ENCODE measurements at places on chromosomes 5 and 9.

DNA sequence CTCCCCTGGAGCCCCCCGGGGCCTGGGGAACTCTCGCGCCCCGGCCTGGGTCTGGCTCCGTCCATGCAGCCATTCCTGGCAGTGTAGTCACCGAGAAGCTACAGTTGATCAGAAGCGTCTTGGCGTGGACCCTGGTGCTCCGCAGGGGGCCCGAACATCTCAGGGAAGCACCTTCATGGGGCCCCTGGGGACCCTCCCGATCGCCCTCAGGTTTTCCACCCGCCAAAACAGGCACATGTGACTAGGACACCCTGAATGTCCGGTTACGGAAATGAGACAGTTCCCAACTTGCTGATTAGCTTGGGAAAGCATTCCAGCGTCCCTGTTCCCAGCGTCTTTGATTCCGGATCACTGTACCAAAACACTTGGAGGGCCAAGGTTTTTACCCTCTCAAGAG, 472 bp downstream of the FBXO4 start:
- DNase-seq = no peak

DNA sequence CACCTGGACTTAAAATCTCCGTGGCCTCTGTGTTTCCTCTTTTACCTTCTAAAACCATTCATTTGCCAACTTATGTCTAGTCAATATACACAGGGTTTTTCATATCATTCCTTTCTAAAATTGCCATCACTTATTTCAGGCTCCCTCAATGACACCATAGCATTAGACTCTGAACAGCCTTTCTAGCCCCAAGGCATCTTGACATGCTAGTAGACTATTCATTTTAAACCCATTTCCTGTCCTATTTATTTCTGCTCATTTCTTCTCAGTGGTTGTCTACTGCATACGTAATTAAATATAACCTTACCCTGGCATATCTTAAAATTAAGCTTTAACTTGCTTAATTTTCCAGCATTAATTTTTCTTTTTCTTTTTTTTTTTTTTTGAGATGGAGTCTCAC, 83.2 kb downstream of the PHAX start:
- no peak for DNase-seq

DNA sequence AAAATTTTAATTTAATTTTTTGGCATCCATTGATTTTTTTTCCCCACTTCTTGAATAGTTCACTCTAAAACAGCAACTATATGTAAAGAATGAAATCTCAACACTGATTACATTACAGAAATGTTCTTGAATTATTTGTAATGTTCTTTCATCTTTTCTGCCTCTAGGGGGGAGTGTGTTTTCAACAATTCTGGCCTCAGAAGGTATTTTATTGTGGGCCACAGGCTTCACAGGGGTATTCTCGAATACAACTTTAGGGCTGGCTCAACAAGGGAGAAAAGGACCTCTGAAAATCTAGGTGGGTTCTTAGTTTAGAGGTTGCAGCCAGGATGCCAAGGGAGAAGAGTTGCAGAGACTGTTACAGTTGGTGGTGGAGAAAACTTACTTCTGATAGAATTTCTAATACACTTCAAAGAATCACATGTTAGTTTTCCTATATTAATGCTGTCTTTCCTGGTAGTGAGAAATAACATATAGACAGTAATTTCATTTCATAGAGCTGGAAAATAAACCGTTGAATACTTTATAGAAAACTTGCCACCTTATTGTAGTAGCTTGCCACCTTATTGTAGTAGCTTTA, 3.6 kb upstream of the NPR3 start:
- no peak for DNase-seq

- DNase-seq = no peak
Measured at GRCh38 chr5:19314840-19315239, 673.2 kb downstream of the CDH18 start.

GRCh38 chr9:13615660-13616490, 336.4 kb upstream of the MPDZ start:
- no peak for DNase-seq

DNA sequence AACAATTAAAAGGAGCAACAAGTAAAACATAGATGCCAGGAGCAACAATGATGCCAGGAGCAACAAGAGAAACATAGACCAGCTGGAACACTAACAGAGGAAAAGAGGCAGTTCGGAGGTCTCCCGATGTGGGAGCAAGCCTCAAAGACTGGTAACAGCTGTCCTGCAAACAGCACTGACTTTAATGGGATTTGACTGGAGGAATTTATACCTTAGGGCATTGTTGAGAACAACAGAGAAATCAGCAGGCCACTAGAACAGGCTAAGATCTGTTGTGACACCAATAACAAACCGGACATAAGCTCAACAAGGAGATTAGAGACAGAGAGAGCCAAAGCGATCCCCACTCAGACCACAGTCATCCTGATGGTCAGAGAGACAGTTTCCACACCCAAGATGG, 11.8 kb upstream of the SYK start:
- no peak for DNase-seq

DNA sequence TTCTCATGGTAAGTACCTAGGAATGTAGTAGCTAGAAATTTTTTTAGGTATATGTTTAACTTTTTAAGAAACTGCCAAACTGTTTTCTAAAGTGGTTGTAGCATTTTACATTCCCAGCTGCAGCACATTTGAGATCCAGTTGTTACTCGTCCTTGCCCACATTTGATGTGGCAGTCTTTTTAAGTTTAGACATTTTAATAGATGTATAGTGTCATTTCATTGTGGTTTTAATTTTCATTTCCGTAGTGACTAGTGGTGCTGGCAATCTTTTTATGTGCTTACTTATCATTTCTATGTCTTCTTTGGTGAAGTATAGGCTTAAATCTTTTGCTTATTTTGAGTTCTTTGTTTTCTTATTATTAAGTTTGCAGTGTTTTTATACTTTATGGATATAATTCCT, 171.6 kb downstream of the GAS1 start:
- no peak for DNase-seq

GRCh38 chr9:128048663-128049062, 18.5 kb downstream of the NAIF1 start:
- no peak for DNase-seq

GRCh38 chr5:173664154-173664526, 47.7 kb upstream of the BOD1 start:
- DNase-seq = no peak

DNA sequence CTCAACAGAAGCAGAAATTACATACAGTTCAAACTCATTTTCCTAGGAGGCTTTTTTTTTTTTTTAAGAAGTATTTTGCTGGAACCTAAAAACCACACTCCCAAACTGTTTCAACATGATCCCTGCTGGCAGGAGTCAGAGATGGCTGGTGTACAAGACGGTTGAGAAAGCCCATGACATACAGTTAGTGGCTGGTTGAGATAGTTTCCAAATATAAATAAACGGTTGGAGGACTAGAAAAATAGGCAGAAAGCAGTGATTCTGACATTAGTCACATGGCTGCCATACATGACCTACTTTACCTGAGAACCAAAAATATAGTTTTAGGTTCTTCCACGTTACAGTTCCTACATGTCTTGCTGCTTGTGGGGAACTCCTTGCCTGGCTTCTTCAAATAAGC, 31.7 kb upstream of the BASP1 start:
- no peak for DNase-seq

DNA sequence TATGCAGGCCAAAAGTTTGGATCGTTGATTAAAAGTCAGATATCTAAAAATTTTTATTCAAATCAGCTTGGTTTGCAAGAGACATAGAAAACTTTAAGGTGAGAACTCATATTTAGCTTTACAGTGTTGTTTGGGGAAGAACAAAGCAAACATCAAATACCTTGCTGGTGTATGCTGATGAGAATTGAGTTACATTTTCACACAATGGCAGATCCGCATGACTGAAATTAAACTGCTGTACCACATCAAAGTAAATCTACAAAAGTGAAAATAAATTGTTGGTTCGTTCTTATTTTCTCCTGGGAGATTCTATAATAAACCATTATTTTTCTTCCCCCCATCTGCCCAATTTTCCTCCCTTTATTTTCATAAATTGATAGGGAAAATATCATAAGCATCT, 198.2 kb upstream of the PCSK5 start:
- no peak for DNase-seq

- no peak for DNase-seq
Measured at GRCh38 chr9:33106372-33106771, 29.9 kb upstream of the SMU1 start.

DNA sequence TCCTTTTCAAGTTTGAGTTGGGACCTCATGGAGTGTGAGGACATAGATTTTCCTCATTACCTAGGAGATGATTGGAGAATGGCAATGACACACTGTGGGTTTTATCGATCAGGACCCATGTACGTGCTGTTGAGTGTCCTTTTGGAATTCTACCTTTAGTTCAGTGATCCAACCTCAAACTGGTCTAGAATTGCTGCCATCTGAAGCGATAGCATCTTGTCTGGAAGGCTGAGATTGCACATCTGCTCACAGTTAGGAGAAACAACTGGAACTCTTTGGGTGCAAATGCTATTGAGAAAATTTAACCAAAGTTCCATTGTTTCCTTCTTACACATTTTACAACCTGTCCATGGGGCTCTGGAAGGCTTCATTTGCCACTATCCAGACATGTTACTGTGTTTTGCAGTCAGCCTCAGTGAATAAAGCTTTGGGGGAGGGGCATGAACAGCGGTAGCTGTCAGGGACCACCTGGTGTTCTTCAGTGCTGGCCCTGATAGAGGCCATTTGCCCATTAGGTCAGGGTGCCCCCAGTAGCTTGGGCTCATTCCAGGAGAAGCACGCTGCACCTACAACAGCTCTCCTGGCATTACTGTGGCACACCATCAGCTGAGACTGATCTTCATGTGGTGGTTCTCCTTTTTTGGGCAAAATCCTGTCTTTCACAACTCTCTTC, 123.1 kb downstream of the PDE8B start:
- no peak for DNase-seq

- no peak for DNase-seq
Measured at GRCh38 chr5:173247510-173247909, 12.5 kb upstream of the NKX2-5 start.

DNA sequence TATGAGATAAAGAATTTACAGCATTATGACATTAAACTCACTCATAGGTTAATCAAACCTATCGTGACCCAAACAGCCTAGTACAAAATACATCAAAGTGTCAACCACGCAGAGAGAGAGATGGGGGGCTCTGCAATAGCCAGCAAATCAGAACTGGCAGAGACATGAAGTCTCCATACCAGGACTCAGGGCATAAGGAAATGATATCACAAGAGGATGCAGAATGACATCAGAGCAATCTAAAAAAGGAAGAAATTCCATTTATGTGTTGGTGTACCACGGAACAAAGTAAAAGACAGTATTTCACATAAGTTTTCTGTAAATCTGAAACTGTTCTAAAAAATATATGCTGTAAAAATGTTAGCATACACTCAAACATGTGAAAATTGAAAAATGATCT, 24.6 kb downstream of the BICD2 start:
- DNase-seq = no peak

GRCh38 chr5:67494186-67494855, 297.7 kb upstream of the CD180 start:
- DNase-seq = no peak

DNA sequence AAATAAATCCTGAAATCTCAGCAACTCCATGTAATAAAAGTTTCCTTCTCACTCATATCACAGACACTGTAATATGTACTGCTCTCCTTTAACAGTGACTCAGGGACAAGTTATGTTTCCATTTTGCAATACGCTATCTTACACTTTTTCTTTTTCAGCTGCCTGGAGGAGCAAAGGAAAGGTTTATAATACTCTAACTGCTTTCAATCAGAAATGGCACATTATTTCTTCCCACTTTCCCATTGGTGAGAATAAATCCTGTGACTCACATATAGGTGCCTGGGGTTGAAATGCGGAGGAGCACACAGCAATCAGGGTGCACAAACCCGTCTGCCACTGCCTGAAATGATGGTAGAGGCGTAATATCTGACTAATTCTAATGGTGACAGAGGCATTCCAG, 186.6 kb downstream of the HINT1 start:
- no peak for DNase-seq

DNA sequence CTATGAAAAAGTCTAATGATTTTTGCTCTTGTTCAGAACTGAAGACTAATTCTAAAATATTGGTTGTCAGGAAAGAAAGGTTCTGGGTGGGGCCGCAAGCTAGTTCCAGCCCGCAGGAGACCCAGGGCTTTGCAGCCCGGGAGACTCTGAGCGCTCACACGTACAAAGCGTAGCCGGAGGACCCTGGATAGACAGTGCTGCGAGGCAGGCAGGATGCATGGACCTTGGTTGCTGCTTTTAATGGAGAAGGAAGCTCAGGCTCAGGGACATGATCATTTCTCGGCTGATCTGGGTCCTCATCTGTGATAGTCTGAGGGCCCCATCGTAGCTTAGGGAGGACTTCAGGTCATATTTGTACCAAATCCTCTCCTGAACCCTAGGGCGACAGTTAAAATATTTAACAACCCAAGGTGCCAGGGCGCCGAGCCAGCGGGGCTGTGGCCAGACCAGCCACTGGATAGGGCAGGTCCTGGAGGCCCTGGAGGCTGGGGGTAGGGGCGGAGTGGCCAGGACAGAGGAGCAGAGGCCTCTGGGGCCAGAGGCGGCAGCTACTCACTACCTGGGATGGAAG, 70.1 kb upstream of the UNC5A start:
- no peak for DNase-seq

DNA sequence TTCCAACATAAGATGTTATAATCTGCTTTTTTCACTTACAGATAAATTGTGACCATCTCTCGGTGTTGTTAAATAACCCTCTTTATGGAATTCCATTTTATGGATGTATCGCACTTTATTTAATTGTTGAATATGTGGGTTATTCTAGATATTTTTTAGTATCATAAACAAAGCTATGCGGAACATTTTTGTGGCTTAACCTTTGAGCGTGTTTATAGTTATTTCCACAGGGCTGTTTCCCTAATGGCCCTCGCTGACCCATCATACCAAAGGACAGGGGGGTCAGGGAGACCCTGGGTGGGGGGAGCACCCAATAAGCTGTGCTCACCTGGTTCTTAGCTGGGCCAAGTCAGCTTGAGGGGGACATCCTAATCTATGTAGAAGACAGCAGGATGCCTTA, 65.3 kb downstream of the NDST1 start:
- DNase-seq = no peak

DNA sequence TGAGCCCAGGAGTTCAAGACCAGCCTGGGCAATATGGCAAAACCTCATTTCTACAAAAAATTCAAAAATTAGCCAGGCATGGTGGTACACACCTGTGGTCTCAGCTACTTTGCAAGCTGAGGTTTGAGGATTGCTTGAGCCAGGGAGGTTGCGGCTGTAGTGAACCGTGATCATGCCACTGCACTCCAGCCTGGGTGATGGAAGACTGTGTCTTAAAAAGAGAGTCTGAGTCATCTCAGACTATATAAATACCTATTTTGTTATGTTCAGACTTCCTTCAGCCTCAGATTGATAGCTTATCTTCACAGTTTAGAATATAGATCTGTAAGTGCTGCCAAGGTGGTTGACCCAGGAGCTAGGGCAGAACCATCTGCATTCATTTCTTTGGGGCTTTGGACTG, 1.6 kb upstream of the PAIP2 start:
- no peak for DNase-seq
